ENCODE measurements at places on chromosomes 7 and 10. TPM values are rescaled to one million over a fixed set of nuclear protein-coding genes. Genes with fewer than 3 reads are reported as not detected.

The NEUROG3 gene
- not detected for total RNA-seq

The RBM28 gene
- 49.0 TPM for total RNA-seq

The CPEB3 gene
- total RNA-seq, result 0.88 TPM

- no peaks in the 10 kb centered on the region for H3K4me1 ChIP-seq
- no peak overlapping the region for H3K4me3 ChIP-seq
- H3K36me3 ChIP-seq, result no peaks in the 10 kb centered on the region
Observed at GRCh38 chr7:43018446-43018845, 86.3 kb downstream of the MRPL32 start.

DNA sequence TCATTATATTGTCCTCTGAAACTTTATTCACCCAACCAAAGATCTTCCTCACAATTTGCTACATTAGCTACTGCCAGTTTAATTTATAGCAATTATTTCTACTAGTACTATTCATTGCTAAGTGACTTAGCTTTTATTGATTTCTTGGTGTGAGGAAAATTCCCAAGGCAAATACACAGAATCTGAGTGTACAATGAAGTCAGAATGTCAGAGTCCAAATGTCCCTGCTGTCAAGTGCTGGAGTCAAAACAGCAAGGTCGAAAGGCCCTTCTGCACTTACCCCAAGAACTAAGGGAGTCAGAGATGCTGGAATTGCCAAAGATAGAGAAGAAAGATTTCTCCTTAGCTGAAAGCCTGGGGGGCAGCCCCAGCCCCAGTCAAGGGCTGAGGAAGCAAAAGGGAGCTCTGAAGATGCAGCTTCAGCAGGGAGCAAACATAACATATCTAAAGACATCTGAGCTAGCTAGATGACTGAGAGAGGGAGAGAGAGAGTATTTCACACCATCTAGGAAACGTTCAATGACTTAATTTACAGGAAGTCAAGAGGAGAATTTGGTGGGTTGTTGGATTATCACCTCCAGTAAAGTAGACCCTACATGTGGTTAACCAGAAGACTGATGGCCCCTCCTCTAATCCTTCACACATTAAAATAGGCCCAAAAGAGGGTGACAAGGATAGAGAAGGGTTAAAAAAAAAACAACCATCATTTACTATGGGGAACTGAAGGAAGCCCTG lies 36.6 kb upstream of the SAMD8 start:
- peaks cover 27% of the 10 kb centered on the region for H3K27me3 ChIP-seq
- no peak overlapping the region for H3K4me3 ChIP-seq
- no peak overlapping the region for H3K27ac ChIP-seq
- DNase-seq, result no peak

- no peaks in the 10 kb centered on the region for H3K27me3 ChIP-seq
- no peak for DNase-seq
- no peak overlapping the region for H3K4me3 ChIP-seq
- no peaks in the 10 kb centered on the region for H3K4me1 ChIP-seq
Observed at GRCh38 chr10:7583626-7584025, 83.1 kb downstream of the ITIH5 start.

DNA sequence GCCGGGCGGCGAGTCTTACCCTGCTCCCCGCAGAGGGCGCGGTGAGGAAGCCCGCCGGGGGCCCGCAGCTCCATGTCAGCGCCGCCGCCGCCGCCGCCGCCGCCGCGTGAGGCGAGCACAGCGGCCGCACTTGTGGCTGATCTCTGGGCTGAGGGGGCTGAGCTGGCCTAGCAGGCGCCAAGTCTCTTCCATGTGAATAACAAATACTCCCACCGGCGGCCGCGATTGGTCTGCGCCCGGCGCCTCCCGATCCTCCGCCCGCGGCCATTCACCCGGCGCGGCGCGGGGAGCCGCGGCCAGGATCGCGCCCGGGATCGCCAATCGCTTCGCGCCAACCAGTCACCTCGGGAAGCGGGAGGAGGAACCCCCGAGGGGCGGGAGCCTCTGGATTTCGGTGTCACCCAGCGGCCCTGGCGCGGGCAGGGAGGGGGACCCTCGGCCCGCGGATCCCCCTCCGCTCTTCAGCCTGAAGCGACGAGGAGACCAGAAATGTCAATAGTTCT lies at the start of gene GRM8:
GRM8 (minus strand) TSS at position 164 of the 503 bp plus-strand sequence.
- 0 out of 2 replicates have a peak, but pooled peaks cover 5% of the 10 kb centered on the region for H3K4me1 ChIP-seq
- peak within 1 kb of the TSS; percentile 65 for H3K4me3 ChIP-seq
- peak; percentile 9 for DNase-seq
- no peaks in the 10 kb centered on the region for H3K36me3 ChIP-seq
- H3K27me3 ChIP-seq, result peaks cover 71% of the 10 kb centered on the region

The CAV1 gene
- total RNA-seq, result not detected

- H3K36me3 ChIP-seq, result peaks cover 15% of the 10 kb centered on the region
- H3K4me3 ChIP-seq, result no peak overlapping the region
- no peaks in the 10 kb centered on the region for H3K27me3 ChIP-seq
- DNase-seq, result no peak
Observed at GRCh38 chr7:5339955-5340354, 57.2 kb downstream of the SLC29A4 start.

DNA sequence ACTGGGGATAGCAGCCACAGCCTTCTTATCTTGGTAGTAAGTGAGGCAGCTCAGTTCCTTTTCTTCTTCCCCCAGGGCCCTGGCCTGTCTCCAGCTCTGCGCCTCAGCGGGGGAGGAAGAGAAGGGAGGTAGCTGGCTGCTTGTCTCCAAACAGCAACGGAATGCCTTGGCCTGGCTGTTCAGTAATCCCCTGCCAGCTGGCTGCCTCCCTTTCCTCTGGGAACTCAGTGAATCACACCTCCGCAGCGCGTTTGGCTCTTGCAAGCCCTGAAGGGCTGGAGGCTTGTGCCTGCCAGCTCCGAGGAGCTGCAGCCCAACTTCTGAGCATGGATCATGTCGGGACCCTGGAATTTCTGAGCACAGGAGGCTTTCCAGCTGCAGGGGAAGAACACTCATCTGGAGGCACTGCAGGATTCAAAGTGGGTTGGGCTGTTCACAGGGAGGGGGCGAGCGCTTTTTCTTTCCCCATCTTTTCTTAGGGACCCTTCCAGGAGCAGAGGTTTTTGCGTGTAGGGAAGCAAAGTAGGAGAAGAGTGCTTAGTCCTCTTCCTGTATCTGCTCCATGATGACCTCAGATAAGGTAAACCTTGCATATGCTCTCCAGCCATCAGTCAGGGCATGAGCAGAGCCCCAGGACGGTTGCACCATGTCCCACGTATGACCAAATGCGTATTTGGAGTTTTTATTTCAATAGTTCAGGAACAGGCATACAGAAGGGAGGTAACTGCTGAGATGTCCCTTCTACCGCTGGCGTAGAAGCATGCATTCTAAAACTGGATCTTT lies 253.2 kb upstream of the INHBA start:
- no peak overlapping the region for H3K4me3 ChIP-seq
- DNase-seq, result no peak
- H3K4me1 ChIP-seq, result no peaks in the 10 kb centered on the region
- H3K27ac ChIP-seq, result no peak overlapping the region
- H3K36me3 ChIP-seq, result no peaks in the 10 kb centered on the region
- H3K27me3 ChIP-seq, result peaks cover 2% of the 10 kb centered on the region

GRCh38 chr7:74412056-74412455 lies 41.6 kb upstream of the GTF2IRD1 start:
- H3K27me3 ChIP-seq, result no peaks in the 10 kb centered on the region
- 0 out of 2 replicates have a peak, but pooled peaks cover under 1% of the 10 kb centered on the region for H3K4me1 ChIP-seq
- DNase-seq, result no peak
- no peaks in the 10 kb centered on the region for H3K36me3 ChIP-seq
- no peak overlapping the region for H3K27ac ChIP-seq

The C10orf90 gene
- total RNA-seq, result not detected
